IMR-90 (cell line): ENCODE measurements at places on chromosomes 7 and 10. TPM values are rescaled to one million over a fixed set of nuclear protein-coding genes. Genes with fewer than 3 reads are reported as not detected.

The HIBADH gene
- 43.9 and 52.5 TPM in 2 replicates for polyA plus RNA-seq

The ANKRD30A gene
- not detected in 2 replicates for polyA plus RNA-seq

The NPSR1 gene
- polyA plus RNA-seq = not detected in 2 replicates

The CCDC172 gene
- polyA plus RNA-seq = not detected in 2 replicates

The PRKCQ gene
- polyA plus RNA-seq = 0.03 TPM in 2 replicates

The CYP2W1 gene
- not detected in 2 replicates for polyA plus RNA-seq

The SYNPO2L gene
- polyA plus RNA-seq = 0.62 and 0.75 TPM in 2 replicates

The HYAL4 gene
- polyA plus RNA-seq = not detected in 2 replicates

The PAPOLB gene
- not detected in 2 replicates for polyA plus RNA-seq

The ADCY1 gene
- polyA plus RNA-seq = 0.24 and 0.30 TPM in 2 replicates

The NPC1L1 gene
- 0.03 and 0.07 TPM in 2 replicates for polyA plus RNA-seq

The NUPR2 gene
- not detected in 2 replicates for polyA plus RNA-seq

The SPDYE11 gene
- not detected in 2 replicates for polyA plus RNA-seq
